ENCODE measurements at places on chromosomes 5 and 9. TPM values are rescaled to one million over a fixed set of nuclear protein-coding genes. Genes with fewer than 3 reads are reported as not detected.

GRCh38 chr5:172424111-172424490 lies 30.2 kb downstream of the SH3PXD2B start:
- DNase-seq: no peak

Gene MYOT
- total RNA-seq: not detected

- no peak for DNase-seq
Measured at GRCh38 chr5:26833596-26833995, 204.8 kb downstream of the CDH9 start.

Gene COX7C
- 368 TPM for total RNA-seq

GRCh38 chr5:93573354-93574351 lies 7.4 kb downstream of the NR2F1-AS1 start:
- DNase-seq: no peak

Gene CEP72
- 10.6 TPM for total RNA-seq

Gene IL5
- total RNA-seq: not detected

Gene ORM2
- total RNA-seq: 3.1 TPM

GRCh38 chr5:65126542-65127069 lies 355.1 kb downstream of the ADAMTS6 start:
- no peak for DNase-seq

DNA sequence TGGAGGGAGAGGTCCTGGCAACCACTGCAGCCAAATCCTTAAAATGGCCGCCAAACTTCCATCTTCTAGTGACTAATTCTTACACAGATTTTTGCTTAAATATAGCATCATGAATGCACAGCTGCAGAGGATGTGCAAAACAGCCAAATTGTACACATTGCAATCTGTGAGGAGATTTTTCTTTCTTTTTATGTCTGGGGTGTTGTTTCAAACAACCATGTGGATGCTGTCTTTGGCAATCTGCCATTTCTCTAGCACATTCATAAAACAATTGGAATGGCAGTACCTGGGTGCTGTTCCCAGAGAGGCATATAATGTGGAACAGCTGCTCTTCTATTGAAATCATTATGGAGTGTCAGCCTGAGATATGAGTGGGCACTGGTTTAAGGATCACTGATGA lies 1082.9 kb upstream of the SEMA6A start:
- DNase-seq: no peak

- no peak for DNase-seq
Measured at GRCh38 chr5:151947931-151948608, 23.4 kb upstream of the GLRA1 start.

GRCh38 chr5:50856401-50857119 lies 190.1 kb downstream of the PARP8 start:
- no peak for DNase-seq

DNA sequence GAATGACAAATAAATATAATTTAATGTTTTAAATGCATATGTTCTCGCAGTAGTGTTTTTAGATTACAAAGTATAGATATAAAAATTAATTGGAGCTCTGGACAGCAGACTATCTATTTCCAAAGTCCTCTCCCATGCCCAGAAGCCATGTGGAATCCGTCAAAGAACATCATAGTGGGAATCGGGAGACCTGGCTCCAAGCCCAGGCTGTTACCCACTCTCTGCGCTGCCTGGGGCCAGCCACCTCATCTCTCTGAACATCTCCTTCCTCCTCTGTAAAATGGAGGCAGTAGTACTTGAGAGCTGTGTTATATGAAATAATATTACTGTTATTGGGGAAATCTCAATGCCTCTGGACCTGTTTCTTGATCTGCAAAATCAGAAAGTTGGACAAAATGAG lies 58.1 kb upstream of the SLC30A5 start:
- DNase-seq: no peak

Gene OMD
- 4.1 TPM for total RNA-seq

Gene IFNA16
- not detected for total RNA-seq

- no peak for DNase-seq
Measured at GRCh38 chr5:176809544-176810080, 747 bp upstream of the UNC5A start.

- no peak for DNase-seq
Measured at GRCh38 chr9:134768709-134769351, 111.8 kb upstream of the FCN2 start.

Gene NEUROG1
- total RNA-seq: not detected

GRCh38 chr5:1374030-1374678 lies 29.3 kb upstream of the CLPTM1L start:
- DNase-seq: no peak

Gene GPRIN1
- total RNA-seq: 1.4 TPM

DNA sequence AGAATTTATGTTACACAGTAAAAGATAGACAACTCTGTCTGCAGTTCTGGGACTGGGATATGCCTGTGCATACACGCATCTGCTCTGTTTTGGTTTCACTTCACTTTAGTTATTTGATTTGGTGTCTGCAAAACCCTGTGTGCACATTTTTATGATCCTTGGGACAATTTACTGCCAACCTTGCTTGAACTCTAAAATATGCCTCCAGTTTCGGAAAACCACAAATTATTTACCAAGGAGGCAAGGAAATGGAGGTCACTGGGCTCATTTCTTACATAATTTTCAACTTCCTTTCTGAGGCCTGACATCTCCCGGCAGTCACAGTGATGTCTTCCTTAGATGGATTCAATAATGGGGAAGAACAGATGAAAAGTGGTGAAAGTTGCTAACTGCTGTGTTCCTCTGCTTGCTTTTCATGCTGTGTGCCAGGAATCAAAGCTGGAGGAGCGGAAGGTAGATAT lies 61.2 kb upstream of the TAF11L2 start:
- DNase-seq: no peak

Gene SAPCD2
- total RNA-seq: 0.86 TPM

Gene SHB
- 25.3 TPM for total RNA-seq

- no peak for DNase-seq
Measured at GRCh38 chr5:159657771-159658170, 258.5 kb upstream of the ADRA1B start.

Gene PRR16
- 0.95 TPM for total RNA-seq

DNA sequence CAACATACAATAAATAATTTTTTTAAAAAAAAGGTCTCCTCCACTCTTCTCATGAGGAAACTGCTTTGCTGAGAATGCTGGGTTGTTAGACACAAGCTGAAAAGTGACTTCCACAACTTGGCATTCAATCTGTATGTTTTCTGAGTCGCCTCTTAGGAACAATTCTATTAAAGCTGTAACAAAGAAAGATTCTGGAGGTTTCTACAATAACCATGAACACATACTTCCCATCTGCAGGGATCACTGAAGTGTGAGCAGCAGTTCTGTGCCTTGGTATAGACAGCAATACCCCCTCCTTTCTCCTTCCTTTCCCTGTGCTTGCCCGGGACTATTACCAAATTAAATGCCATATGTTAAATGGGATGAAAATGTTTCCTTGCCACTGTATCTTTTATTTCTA lies 1.5 kb downstream of the DIRAS2 start:
- DNase-seq: no peak

DNA sequence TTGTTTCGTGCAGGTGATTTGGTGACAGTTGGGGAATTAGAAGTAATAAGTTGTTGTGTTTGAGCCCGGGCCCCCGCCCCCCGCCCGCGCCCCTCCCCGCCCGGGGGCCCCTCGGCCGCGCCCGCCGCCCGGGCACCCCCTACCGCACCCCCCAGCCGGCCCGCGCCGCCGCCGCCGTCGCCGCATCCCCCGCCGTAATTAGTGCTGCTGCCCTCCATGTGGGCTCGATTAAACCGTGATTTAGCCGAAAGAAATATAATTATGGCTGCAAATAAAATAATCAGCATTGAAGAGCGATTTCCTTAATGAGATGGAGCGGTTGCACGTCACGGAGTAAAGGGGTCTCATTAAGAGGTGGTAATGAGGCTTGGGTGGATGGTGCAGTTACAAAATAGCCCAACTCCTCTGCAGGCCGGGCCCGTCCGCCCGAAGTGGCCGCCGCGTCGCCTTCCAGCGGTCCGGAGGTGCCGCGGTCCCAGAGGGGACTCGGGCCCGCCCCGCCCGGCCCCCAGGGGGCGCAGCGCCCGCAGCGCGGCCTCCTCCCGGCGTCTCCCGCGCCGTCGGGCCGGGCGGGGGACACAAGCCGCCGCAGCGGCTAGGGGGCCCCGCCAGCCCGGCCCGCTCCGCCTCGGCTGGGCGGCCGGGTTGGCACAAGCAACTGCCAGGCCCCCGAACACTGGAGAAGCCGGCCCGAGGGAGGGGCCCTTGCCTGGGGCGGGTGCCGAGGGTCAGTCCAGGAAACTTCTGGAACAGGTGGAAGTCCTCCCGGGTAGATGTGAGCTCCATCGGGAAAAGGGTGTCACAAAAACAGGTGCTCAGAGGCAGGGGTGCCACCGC lies 6.9 kb upstream of the OTP start:
- peak; percentile 50 for DNase-seq

Gene CETN3
- total RNA-seq: 22.5 TPM

Gene TRPM3
- 0.15 TPM for total RNA-seq

Gene GPR151
- not detected for total RNA-seq

DNA sequence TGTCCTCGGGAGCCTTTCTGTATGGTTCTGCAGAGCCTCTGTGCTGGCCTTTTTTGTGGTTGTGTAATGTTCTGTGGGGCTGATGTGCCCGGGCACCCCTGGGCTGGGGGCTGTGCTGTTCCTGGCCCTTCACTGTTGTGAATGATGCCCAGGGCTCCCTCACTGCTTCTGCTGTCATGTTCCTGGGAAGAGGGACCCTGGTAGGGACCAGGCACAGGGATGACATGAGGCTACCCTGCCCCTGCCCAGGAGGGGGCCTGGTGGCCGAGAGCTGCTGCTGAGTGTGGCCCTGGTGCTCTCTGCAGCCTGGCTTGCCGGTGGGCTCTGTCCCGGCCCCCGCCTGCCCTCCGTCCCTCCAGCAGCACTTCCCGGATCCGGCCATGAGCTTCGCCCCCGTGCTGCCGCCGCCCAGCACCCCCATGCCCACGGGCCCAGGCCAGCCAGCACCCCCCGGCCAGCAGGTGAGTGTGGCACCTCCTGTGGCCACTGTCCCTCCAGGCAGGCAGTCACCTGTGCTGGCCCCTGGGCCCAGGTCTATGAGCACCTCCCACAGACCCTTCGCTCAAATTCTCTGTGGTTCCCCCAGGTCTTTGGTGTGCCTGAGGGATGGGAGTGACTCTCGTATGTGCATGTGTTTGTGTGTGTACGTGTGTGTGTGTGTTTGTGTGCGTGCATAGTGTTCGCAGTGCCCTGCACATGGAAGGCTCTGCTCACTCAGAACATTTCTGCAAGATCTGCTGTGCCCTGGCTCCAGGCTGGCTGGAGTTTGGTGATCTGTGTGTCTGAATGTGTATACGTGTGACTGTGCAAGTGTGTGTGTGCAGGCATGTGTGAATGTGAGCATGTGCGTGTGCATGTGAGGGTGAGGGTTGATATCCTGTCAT lies 72.3 kb downstream of the WNK2 start:
- DNase-seq: peak; percentile 20

Gene ACTBL2
- not detected for total RNA-seq

DNA sequence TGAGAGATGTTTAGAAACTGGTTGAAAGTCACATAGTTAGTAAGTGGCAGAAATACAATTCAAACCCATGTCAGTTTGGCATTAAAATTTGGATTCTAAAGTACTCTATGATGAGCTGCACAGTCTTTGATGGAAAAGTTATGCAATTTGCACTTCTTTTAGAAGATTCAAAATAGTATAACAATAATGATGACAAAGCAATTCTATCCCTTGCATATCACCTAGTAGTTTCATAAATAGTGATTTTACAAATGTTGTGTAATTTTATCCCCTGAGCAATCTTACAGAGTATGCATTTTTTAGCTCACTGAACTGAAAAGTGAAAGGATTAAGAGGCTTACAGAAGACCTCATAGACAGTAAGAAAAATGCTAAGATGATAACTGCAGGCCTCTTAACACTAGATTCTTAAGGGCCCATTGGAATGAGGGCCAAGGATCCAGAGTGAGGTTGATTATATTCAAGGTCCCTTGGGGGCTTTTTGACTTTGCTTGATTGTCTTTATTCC lies 3.7 kb downstream of the C5orf46 start:
- DNase-seq: no peak

DNA sequence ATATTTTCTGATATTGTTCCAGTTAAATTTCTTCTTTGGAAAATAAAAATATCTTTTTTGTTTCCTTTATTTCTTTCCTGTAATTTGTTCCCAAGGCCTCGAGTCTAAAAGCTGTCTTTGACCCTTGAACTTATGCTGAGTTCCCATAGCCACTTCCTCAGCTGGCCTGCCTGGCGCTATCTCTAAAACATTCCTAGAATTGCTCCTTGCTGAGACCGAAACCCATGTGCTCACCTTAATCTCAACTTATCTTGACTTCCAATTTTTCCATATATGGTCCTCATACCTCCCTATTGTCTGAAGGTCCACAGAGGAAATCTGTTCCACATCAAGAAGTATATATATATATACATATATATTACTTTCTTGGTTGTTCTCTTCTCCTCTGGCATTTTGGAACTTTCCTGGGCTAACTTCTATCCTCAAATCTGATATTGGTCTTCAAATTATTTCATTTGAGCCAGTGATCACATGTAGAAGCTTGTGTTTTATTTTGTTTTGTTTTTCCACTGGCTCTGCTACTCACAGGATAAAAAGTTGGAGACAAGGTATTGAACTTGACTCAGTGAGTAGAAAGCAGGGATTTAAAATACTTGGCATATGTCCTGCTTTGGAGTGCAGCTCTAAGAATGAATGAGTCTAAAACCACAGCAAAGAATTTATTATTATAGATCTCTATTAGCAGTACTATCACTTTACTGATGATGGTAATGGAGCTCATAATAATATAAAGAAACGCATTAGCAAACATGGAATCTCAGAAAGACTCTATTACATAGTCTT lies 45.2 kb downstream of the ENC1 start:
- DNase-seq: no peak

- no peak for DNase-seq
Measured at GRCh38 chr5:16072616-16073015, 107.0 kb downstream of the MARCHF11 start.

All from lower lobe of right lung (tissue), 2 donors.